ENCODE measurements at places on chromosomes 5 and 9. TPM values are rescaled to one million over a fixed set of nuclear protein-coding genes. Genes with fewer than 3 reads are reported as not detected.

The SOX30 gene
- 0.57 TPM for total RNA-seq

The N4BP3 gene
- total RNA-seq = 1.4 TPM

The CSF2 gene
- total RNA-seq = not detected

The EIF4E1B gene
- total RNA-seq = not detected

The EIF4EBP3 gene
- 28.5 TPM for total RNA-seq

The PURA gene
- total RNA-seq = 10.3 TPM

The PDLIM4 gene
- total RNA-seq = not detected

The PCDHGB6 gene
- 0.05 TPM for total RNA-seq

The OGN gene
- total RNA-seq = not detected

The SVEP1 gene
- total RNA-seq = not detected

The C9 gene
- total RNA-seq = not detected

The WNT8A gene
- not detected for total RNA-seq

The CDC20B gene
- not detected for total RNA-seq

The CMBL gene
- total RNA-seq = 2.2 TPM

The RXRA gene
- total RNA-seq = 2.1 TPM

The FAM78A gene
- 24.1 TPM for total RNA-seq
